Esophagus squamous epithelium (tissue), 5 donors: ENCODE measurements at places on chromosomes 16 and 17. TPM values are rescaled to one million over a fixed set of nuclear protein-coding genes. Genes with fewer than 3 reads are reported as not detected.

GRCh38 chr16:4247460-4247784, 5.5 kb upstream of the SRL start:
- no peak for DNase-seq

DNA sequence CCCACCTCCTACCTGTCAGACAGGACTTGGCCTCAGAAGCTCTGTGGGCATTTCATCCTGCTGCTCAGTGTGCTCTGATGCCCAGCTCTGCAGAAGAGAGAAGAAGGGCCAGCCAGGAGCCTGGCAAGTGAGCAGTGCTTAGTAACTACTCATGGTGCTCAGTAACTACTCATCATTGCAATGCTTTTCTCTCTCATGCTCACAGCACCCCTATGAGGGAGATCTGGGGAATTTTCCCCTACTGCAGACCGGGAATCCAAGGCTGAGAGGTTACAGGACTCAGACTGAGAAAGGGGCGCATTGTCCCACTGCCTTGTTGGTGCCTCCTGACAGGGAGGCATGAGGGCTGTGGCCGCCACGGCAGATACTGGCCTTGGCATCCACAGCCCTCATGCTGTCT, 261.1 kb downstream of the C16orf95 start:
- DNase-seq = no peak

- no peak for DNase-seq
Observed at GRCh38 chr17:58317421-58318064, 11.1 kb downstream of the TSPOAP1 start.

GRCh38 chr16:66603537-66604375, 748 bp upstream of the CMTM3 start:
- DNase-seq = no peak

DNA sequence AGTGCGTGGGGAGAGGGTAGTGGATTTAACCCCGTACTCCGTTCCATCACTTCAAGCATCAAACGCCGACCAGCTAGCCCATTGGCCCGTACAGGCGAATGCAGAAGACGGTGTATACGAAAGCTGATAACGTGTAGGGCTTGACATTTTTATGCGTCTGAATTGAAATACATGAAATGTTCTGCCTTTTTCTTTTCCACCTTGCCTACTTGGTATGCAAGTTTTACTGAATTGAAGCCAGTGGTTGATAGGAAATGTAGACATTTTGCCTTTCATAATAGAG, 834 bp upstream of the STAT3 start:
- DNase-seq = no peak

DNA sequence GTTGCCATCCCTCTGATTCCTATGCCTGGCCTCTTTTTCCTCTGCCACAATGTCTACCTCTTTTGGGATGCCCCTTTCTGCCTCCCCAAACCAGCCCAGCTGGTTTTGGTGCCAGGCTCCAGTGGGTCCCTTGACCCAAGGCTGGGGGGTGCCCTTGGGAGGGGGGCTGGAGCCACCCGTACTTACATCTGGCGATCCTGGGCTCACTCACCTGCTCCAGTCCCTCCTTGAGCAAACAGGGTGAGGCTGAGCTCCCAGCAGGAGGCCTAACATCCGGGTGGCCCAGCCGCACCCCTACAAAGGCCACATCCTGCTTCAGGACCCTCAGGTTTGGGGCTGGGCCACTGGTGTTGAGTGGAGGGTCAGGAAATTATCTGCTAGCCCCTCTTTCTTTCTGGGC, 1.2 kb downstream of the ERN2 start:
- no peak for DNase-seq

GRCh38 chr17:14506364-14506763, 205.5 kb downstream of the HS3ST3B1 start:
- DNase-seq = no peak

Gene IFI35
- total RNA-seq = 5.9 TPM

Gene KRTAP16-1
- total RNA-seq = not detected

Gene AOC3
- 9.5 TPM for total RNA-seq

Gene GLYR1
- 31.9 TPM for total RNA-seq

Gene CDRT15
- not detected for total RNA-seq
